ENCODE measurements at places on chromosomes 3 and 15.

GRCh38 chr3:142502187-142502985 lies 54.5 kb upstream of the XRN1 start:
- no peak for DNase-seq

DNA sequence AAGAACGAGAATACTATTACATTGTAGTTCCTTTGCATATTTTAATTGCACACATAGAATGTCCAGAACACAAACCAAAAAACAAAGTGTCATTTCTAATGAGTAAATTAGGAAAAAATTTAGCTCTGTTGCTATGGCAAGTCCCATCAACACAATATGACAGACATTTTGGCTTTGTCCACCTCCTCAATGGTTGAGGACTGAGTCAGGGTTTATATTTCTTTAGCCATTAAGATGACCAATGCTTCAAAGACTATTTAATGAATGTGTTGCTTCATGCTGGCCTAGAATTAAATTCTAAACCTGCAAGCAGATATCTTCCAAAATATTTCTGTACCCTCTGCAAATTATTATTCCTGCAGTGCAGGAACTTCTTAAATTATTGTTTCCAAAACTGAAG lies 719.2 kb downstream of the NTRK3 start:
- DNase-seq = no peak

GRCh38 chr3:155391551-155391958 lies 98.1 kb upstream of the STRIT1 start:
- DNase-seq = no peak

DNA sequence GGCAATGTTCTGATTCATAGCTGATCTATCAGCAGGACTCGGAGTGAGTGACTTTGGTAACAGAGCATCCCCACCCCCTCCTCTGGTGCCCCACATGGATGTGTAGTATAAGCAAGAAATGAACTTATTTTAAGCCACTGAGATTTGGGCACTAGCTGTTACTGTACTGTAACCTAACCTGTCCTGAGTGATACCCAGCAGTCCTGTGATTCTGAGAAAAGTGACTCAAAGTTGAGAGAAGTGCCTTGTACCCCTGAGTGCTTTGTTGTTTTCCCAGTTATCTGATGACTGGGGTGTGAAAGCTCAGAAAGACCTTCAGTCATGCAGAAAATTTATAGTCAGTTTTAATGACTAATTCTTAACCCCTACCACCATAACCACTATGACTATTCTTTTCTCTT lies 439.9 kb upstream of the RBMS3 start:
- DNase-seq = peak; percentile 67

DNA sequence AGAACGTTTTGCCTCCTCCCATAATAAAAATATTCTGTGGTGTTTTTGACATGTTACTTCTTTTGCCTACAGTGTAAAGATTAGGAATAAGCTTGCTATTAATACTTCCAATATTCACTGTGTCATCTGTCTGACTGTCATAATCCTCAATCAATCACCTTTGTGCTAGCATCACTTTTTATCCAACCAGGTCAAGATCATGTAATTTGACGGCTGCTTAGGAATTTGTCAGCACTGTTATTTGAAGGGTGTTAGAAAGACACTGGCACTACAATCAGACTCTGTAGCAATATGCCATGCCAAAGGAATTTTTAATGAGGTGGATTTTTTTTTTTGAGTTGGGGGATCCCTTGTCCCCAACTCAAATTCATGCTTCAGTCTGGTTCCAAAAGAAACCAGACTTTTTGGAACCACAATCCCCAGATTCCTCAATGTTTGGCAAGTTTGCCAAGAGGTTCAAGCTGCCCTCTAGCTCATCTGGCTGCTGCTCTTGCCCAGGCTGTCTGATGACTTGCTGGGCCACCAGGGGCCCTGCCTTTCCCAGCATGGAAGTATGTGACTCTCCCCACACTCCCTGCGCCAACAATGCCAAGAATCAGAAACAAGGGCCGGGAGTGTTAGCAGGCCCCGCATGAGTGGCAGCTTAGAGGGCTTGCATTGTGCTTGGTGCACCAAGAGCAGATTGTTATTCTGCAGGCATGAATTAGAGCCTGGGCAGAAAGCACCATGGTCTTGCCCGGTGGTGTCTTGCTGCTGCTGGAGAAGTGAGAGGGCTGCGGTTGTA lies 58.6 kb upstream of the TSC22D2 start:
- DNase-seq = no peak

DNA sequence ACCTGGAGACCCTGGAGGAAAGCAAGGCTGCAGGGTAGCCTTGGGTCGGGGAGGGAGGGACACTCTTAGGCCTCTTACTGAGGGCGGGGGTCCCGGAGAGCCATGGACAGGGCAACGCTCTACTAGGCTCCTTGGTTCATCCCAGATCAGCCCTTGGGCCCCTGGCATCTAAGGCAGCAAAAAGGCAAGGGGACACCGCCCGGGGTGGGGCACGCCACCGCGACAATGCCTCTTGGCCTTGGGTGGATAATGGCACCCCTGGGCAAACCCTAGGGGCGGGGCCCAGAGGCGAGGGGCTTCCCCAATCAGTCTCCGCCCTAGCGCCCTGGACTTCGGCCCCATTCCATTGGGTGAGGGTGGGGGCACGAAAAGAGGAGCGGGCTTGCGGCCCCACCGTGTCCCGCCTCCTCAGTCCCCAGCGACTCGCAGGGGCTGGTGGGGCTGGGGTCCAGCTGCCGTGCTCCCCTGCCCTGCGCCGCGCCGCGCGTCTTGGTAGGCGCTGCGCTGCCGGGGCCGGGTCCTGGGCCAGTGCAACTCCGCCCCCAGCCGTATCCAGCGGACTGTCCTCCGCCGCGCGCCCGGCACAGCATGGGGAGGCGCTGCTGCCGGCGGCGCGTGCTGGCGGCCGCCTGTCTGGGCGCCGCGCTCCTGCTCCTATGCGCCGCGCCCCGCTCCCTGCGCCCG lies at the start of gene CHST13:
Gene CHST13 (plus strand): TSS at position 411 of the 684 bp plus-strand sequence. CDS start 178 bp downstream, at position 589.
- peak; percentile 12 for DNase-seq

- DNase-seq = no peak
These were observed 35.8 kb upstream of the CMTM7 start for GRCh38 chr3:32355751-32356291.

DNA sequence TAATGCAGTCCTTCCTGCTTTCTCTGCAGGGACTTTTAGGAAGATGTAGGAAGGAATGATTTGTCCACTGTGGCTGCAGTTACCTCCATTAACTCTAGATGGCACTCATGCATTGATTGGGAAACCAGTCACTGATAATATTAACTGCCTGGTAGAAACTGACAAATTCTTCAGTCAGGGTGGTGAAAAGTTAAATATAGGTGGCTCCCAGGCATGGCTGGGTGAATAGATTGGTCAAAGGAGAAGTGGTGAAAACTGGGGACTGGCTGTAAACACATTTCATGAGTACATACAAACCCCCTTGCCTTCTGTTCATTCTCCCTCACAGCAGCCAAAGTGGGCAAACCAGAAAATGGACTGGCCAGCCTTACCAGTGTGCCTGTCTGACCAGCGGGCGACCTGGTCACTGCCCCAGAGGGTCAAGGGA lies 333.4 kb downstream of the THSD4 start:
- no peak for DNase-seq

DNA sequence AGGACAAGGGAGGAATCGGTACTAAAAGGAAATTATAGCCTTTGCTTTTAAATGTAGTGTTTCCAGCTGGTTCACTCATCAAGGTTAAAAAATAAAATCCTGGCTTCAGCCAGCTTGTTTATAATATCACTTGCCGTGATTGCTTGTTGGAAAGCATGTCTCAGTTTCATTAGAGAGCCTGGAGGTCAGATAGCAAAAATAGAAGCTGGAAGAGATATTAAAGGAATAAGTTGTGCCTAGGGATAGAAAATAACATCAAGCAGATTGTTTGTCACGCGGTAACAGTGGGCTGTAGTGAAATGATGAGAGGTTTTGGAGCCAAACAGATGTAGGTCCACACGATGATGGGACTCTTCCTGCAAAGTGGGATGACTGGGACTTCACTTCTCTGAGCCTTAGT lies 17.7 kb upstream of the SLMAP start:
- no peak for DNase-seq

DNA sequence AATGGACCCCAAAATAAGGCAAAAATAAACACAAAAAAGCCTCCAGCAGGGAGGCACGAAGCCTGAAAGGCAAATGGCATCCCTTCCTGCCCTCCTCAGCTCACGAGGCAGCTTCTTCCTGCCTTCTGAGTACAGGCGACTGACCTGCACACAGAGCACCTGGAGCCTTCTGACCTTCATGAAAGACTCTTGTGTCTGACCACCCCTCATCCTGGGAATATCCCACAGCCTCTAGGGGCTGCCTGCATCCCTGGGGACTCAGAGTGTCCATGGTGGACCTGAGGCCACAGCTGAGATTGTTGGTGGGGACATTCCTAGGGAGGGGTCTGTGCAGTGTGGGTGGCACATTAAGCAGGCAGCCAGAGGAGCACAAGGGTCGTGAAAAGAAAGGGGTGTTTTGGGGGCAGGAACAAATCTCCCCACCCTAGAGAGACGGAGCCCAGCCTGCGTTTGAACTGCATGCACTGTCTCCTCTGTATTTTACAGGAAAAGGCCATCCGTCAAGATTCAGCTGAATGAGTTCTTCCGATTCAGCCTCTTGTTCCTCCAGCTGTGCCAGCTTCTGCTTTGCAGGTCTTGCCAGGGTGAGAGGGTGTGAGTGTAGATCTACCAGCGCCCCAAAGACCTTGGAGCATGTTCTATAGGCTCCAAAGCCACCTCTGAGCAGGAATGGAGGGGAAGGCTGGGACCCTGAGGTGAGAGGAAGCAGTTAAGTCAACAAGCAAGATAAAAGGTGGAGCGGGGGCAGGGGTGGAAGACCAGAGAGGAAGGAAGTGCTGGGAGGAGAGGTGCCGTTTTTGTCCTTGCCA lies 80.4 kb upstream of the MEF2A start:
- DNase-seq = no peak

GRCh38 chr3:48835650-48836366 lies 11.9 kb downstream of the PRKAR2A start:
- DNase-seq = no peak

DNA sequence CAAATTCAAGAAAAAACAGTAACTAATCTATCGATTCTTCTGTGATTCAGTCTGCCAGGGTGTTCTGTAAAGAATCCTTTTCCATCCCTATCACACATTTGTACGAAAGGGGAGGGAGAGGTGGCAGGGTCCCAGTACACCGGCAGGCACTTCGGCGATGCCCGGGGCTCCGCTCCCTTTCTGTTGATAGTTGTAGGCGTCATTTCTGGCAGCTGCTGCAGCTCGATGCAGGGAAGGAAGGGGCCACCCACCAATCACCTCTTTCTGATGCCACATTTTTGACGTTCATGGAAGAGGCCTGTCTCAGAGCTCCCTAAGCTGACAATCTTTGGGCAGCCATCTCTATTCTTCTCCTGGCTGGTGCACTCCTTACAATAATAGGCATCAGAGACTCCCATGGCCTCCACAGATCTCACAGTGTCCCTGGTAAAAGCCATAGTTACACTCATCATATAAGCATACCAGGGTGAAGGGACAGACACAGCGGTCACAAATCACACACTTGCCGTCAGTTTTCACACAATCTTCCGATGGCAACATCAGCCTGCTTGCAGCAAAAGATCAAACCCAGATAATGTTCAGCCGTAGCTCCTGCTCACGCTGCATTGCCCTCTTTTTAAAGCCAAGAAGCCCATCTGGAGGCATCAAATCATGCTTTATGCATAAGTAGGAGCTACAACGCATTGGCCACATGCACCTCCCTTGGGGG lies 60.8 kb upstream of the ZBTB38 start:
- DNase-seq = peak; percentile 47

- no peak for DNase-seq
These were observed 29.4 kb upstream of the ACAD9 start for GRCh38 chr3:128849911-128850455.

DNA sequence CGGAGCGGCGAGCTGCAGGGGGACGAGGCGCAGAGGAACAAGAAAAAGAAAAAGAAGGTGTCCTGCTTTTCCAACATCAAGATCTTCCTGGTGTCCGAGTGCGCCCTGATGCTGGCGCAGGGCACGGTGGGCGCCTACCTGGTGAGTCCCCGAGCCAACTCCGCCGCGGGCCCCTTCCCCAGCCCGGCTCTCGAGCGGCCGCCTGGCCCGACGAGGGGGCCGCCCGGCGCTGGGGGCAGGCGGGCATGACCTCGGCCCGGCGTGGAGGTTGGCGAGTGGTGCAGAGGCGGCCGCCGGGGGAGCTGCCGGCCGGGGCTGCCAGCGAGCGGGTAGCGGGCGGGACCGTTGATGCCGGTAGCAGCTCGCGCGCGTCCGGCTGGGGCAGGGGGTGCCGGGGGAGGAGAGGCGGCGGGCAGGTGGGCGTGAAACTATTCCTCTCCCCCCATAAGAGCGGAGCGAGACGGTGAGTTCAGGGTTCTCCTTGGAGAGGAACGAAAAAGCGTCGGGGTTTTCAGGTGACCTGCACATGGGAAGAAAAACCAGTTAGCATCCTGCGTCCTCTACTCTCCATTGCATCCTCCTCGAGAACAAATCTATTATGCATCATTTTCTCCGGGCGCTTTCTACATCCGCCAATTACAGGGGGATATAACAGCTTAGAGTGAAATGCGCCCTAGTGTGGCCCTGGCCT lies 585 bp downstream of the SLCO3A1 start:
- DNase-seq = peak; percentile 55

DNA sequence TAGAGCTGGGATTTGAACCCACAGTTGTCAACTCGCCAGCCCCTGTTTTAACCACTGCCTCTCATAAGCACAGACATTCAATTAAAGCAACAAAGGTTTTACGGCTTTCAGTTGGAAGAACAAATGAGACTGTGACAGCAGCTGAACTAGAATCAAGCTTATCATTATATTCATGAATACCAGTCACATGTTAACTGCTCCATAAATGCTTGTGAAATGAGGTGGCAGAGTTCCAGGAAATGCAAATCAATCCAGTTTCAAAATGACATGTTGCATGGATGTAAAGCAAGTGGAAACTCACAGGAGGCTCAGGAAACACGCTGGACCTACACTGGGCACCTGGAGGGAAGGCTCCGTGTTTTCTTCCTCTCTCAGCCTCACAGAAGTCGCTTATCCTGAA lies 3.9 kb downstream of the GP5 start:
- DNase-seq = no peak

GRCh38 chr15:70271422-70272088 lies 173.8 kb upstream of the TLE3 start:
- DNase-seq = no peak

DNA sequence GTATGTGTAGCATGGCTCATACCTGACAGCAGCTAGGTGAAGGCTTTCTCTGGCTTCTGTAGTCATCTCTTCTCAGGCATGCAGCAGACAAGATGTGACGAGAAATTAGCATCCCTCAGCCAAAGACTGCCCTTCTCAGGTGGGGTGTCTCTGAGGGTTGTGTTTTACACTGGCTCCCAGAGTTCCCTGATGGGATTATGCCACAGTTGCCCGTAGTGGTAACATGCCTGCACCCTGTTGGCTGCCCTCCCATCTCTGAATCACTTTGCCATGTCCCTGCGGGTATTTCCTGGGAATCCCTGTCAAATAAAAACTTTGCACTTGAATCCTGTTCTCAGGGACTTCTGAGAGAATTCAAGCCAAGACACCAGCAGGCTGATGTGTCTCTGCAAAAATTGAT lies 70.5 kb downstream of the LRTM1 start:
- no peak for DNase-seq

GRCh38 chr3:76199382-76199781 lies 414.0 kb upstream of the ZNF717 start:
- no peak for DNase-seq

- no peak for DNase-seq
These were observed 35.9 kb downstream of the OXNAD1 start for GRCh38 chr3:16300881-16301359.

Measured in activated CD4-positive, alpha-beta T cell treated with anti-CD3 and anti-CD28 coated beads for 48 hours (primary cell).